ENCODE measurements at places on chromosomes 7 and 10.

DNA sequence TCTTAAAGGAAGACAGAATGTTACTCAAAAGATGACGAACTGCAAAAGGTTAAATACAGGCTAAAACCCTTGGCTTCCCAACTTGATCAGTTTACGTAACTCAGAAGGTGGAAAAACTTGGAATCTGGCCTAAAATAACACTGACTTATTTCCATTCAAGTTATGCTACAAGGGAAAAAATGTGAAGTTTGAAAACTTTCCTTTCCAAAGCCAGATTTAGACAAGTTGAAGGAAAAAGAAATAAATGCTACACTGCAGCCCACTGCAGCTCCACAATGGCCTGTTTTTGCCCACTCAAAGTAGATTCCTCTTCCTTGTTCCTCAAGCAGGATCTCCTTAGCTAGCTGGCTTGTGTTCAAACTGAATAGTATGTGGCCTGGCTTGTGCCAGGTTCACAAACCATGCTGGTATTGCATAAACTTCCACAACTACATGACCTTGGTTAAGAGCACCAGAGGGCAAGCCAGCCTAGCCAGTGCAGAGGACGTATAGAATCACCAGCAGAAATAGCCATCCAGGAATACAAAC lies 166.2 kb downstream of the CPEB3 start:
- no peak for DNase-seq

DNA sequence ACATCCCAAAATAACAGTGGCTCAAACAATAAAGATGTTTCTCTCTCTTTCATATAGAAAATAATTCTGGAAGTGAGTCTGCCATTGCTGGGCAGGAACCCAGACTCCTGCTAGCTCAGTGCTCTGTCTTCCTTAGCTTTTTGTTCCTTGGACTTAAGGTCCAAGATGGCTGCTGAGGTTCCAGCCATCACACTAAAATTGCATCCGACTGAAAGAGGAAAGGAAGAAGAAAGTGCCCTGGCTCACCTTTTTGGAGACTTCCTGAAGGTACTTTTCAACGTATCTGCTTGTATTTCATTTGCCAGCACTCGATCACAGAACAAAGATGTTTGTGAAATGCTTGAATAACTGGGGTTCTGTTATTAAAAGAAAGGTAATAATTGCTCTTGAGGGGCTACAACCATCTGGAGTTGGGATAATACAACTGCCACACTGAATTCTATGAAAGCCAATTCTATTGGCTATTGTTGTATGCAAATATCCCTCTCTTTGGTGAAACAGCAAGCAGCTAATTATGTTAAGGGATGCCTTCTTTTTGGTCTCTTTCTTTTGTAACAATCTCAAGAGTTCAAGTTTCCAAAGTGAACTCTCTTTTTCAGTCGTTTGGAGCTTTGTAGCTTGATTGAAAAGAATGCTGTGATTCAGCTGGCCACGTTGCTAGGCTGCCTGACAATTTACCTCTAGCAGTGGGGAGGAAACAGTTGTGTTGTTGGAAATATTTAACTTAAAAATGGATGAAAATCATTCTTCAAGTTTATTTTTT lies 83.9 kb downstream of the BAMBI start:
- no peak for DNase-seq

DNA sequence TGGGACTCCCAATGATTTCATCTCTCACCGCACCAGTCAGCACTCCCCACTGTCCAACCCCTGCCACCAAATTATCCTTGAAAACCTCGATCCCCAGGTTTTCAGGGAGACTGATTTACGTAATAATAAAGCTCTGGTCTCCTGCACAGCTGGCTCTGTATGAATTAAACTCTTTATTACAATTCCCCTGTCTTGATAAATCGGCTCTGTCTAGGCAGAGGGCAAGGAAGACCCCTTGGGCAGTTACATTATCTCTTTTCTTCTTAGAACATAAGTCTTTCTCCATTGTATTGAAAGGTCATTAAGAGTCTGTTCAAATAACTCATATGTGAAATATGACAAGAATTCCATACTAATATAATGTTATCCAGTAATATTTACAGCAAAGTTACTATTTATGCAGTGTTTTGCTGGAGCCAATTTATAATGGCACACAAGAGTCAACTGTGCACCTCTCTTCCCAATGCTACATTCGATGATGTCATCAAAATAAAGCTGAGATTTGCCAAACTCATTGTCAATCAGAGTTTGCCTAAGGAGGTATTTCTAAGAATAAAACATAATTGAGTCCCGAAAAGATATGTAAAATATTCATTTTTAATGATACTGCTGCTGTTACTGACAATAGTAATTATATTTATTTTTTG lies 1297.2 kb upstream of the LRRTM3 start:
- no peak for DNase-seq

- no peak for DNase-seq
These were observed 1.2 kb downstream of the TMEM139 start for GRCh38 chr7:143285806-143286521.

GRCh38 chr7:132298790-132299189 lies 277.5 kb downstream of the PLXNA4 start:
- no peak for DNase-seq

DNA sequence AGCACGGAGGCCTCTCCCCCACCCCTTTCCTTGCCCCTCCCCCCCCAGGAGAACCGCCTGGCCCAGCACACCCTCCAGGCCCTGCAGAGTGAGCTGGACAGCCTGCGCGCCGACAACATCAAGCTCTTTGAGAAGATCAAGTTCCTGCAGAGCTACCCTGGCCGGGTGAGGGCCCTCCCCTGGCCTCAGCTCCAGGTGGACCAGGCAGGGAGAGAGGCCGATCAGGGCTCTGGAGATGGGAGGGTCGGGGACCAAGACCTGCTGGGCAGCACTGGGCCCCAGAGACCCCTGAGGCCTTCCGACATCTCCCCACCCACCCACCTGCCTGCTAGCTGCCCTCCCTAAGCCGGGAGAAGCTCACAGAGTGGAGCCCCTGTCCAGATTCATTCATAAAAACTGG lies 8.8 kb upstream of the SH2B2 start:
- no peak for DNase-seq

- no peak for DNase-seq
These were observed 13.4 kb upstream of the PRF1 start for GRCh38 chr10:70615784-70616522.

DNA sequence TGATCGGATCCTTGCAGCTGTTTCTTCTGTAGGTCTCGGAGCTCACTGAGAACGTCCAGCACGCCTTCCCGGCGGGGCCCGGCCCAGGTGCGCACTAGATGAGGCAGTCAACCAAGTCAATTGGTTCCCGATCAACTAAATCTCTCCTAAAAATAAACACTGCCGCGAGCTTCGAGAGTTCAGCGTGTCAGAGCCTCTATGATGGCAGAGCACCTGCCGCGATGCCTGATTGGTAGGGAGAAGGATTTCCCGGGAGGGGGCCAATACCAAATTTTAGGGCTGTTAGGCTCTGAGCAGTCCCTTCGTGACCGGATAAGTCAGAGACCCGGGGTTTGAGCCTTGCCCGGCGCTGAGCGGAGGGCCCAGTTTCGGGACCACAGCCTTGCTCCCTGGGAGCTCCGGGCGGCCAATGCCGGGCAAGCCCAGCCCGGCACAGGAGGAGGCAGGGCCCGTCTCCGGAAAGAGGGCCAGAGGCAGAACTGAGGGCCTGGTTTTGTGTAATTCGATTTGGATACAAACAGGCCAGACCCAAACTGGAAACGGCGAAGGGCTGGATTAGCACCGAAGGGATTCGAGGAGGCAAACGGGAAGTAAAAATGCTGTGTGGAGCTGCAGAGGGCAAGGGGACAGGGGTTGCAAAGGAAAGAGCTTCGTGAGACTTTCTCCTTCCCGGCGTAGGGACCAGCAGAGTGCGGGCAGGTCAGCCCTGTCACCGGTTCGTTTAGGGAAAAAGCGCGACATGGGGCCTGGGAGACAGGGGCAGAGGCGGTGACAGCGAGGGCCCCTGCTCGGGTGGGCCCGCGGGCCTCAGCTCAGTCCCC lies 569 bp downstream of the SLC26A5 start:
- DNase-seq, result peak; percentile 14

GRCh38 chr7:112789453-112789816 lies 758 bp downstream of the TMEM168 start:
- DNase-seq, result no peak

DNA sequence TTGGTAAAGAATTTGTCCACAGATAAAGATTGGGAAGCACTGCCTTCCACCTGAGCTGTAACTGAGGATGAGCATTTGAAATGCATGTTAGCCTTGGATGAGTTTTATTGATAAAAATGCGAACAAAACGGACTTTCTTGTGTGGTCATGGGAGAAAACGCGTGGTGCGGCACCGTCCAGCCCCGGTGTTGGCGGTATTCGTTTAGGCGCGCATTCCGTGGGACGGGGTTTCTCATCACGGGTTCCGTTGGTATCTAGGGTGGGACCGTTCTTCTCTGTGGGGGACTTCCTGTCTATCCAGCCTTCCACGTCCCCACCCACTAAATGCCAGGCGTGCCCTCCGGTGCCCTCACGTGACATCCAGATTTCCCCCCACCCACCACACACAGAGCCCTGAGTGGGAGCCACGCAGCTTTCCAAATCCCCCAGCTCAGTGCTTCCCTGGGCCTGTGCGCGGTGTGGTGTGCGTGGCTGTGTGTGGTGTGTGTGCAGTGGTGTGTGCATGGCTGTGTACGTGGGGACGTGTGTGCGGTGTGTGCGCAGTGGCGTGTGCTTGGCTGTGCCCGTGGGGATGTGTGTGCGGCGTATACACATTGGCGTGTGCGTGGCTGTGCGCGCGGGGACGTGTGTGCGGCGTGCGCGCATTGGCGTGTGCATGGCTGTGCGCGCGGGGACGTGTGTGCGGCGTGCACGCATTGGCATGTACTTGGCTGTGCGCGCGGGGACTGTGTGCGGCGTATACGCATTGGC lies 18.1 kb downstream of the IQCE start:
- no peak for DNase-seq

- DNase-seq, result no peak
These were observed 12.9 kb downstream of the BAG3 start for GRCh38 chr10:119663866-119664698.

- no peak for DNase-seq
These were observed 286.9 kb upstream of the DKK1 start for GRCh38 chr10:52027055-52027705.

DNA sequence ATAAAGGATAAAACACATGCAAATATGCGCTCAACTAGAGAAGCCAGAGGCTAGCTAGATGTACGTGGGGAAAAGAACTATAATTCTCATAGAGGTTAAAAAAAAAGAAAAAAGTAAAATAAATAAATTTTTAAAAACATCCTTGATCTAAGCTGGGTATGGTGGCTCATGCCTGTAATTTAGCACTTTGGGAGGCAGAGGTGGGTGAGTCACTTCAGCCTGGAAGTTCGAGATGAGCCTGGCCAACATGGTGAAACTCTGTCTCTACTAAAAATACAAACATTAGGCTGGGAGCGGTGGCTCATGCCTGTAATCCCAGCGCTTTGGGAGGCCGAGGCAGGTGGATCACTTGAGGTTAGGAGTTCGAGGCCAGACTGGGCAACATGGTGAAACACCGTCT lies 18.6 kb upstream of the HSPA12A start:
- DNase-seq, result no peak
